Hematopoietic multipotent progenitor cell (in vitro differentiated cells): ENCODE measurements at places on chromosomes 1 and 21. TPM values are rescaled to one million over a fixed set of nuclear protein-coding genes. Genes with fewer than 3 reads are reported as not detected.

GRCh38 chr1:110005971-110006370 lies 21.4 kb downstream of the AHCYL1 start:
- no peak for DNase-seq

GRCh38 chr1:22751124-22751531 lies 40.5 kb downstream of the EPHB2 start:
- DNase-seq = no peak

GRCh38 chr1:221100611-221101010 lies 221.4 kb downstream of the HLX start:
- DNase-seq = peak; percentile 61

- no peak for DNase-seq
Measured at GRCh38 chr1:30818568-30819243, 61.1 kb upstream of the LAPTM5 start.

DNA sequence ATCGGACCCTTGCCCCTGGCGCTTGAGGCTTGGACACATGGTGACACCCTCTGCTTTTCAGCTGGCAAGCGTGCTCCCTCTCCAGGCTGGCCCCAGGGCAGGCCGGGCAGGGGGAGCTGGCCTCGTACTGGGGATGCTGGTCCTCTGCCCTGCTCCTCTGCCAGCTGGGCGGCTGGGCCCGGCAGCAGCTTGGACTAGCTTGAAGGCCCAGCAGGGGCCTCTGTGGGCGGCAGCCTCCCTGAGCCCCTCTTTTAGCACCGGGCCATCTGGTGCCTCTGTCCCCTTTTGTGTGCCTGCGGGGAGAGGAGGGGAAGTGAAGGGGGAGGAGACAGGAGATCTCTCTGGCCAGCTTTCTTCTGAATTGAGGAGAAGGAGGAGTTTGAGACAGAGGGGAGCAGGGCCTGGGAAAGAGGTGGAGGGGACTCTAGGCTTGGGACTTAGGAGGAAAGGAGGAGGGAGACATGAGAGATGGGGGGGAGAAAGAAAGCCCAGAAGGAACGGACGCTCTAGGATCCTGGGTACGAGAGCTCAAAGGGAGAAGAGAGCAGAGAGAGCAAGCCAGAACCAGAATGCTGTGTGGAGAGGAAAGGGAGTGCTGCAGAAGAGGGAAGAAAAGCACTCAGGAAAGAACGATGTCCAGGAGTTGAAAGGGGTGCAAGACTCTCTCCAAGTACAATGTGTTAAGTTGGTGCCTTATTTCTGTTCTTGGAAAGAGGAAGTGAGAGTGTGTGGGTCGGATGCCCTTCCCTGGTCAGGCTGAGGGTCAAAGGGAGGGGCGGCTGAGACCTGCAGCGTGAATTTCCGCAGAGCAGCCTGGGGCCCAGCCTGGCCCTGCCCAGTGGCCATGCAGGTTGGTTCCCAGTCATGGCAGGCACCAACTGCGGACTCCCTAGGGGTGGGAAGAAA lies 40.3 kb downstream of the IER5 start:
- DNase-seq = no peak

GRCh38 chr1:64337475-64337874 lies 132.5 kb upstream of the CACHD1 start:
- no peak for DNase-seq

GRCh38 chr1:207647671-207648333 lies 2.9 kb downstream of the CR1L start:
- peak; percentile 29 for DNase-seq

GRCh38 chr1:180534214-180534613 lies 24.6 kb upstream of the OVAAL start:
- no peak for DNase-seq

The ZYG11A gene
- not detected for total RNA-seq
